ENCODE measurements at places on chromosomes 5 and 9. TPM values are rescaled to one million over a fixed set of nuclear protein-coding genes. Genes with fewer than 3 reads are reported as not detected.

GRCh38 chr5:89053547-89053946 lies 170.6 kb upstream of the MEF2C start:
- no peaks in the 10 kb centered on the region for H3K36me3 ChIP-seq
- H3K4me1 ChIP-seq = no peaks in the 10 kb centered on the region
- H3K27me3 ChIP-seq = no peaks in the 10 kb centered on the region
- no peak for DNase-seq

DNA sequence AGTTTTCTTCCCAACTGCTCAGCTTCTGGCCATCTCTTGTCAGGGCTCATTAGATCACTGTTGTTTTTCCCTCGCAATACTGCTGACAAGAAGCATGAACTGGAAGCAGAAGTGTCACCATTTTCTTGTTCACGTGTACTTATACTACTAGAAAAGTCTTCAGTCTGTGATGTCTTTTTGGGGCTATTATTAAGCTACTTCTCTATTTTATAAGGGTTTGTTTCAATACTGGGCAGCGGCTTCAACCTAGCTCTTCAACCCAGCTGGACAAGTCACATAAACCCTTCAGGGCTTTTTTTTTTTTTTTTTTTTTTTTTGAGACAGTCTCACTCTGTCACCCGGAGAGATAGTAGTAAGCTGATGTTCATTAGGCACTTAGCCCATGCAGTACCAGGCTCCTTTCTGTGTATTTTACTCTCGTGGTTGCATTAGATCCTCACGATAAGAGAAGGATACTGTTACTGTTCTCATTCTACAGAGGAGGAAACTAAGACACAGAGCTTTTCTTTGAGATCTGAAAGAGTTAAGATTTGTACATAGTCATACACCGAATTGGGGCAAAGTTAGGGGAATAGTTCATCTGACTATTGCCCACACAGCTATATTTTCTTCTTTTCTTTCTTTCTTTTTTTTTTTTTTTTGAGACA lies 20.5 kb downstream of the RAPGEF1 start:
- H3K4me3 ChIP-seq = no peak overlapping the region
- H3K27ac ChIP-seq = peak overlapping the region; percentile 20
- no peaks in the 10 kb centered on the region for H3K36me3 ChIP-seq
- no peaks in the 10 kb centered on the region for H3K27me3 ChIP-seq
- H3K4me1 ChIP-seq = no peaks in the 10 kb centered on the region

GRCh38 chr9:125241863-125242739 lies 958 bp upstream of the HSPA5 start:
- peak overlapping the region; percentile 61 for H3K4me3 ChIP-seq
- H3K36me3 ChIP-seq = no peaks in the 10 kb centered on the region
- no peaks in the 10 kb centered on the region for H3K4me1 ChIP-seq
- no peaks in the 10 kb centered on the region for H3K27me3 ChIP-seq

Gene THBS4
- total RNA-seq = 4.7 TPM

- H3K4me3 ChIP-seq = peak within 1 kb of the TSS; percentile 80
- H3K4me1 ChIP-seq = peaks cover 15% of the 10 kb centered on the region
- no peaks in the 10 kb centered on the region for H3K36me3 ChIP-seq
These were observed at the start of gene OLFML2A for GRCh38 chr9:124776954-124777648. Gene OLFML2A, plus strand, starts transcription at chr9:124777133. Its CDS starts 138 bp downstream, at chr9:124777271.

GRCh38 chr5:137604348-137605095 lies 105.4 kb upstream of the SPOCK1 start:
- no peaks in the 10 kb centered on the region for H3K36me3 ChIP-seq
- no peak for DNase-seq
- H3K27me3 ChIP-seq = no peaks in the 10 kb centered on the region
- H3K4me1 ChIP-seq = no peaks in the 10 kb centered on the region

Gene CWC27
- total RNA-seq = 28.2 TPM

DNA sequence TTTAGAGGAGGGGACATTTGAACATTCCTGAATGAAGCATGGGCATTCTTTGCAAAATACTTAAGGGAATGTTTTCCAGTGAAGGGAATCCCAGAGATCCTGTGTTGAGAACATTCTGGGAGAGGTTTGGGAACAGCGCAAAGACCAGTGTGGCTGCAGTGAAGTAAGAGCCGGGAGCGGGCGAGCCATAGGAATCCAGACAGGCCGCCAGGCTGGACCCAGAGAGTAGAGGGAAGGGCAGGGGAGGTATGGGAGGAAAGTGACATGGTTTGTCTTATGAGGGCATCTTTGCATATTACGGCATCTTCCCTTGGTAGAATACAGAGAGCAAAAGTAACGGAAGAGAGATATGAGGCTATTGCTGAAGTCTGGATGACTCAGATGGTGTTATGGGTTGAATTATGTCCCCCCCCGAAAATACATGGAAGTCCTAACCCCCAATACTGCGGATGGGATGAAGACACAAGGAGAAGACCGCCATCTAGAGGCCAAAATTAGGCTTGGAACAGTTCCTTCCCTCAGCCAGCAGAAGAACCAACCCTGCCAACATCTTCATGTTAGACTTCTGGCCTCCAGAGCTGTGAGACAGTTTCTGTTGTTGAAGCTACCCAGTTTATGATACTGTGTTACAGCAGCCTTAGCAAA lies 268.2 kb downstream of the MAST4 start:
- no peaks in the 10 kb centered on the region for H3K4me1 ChIP-seq
- no peaks in the 10 kb centered on the region for H3K36me3 ChIP-seq
- no peaks in the 10 kb centered on the region for H3K27me3 ChIP-seq
- H3K4me3 ChIP-seq = no peak overlapping the region

Gene DDX4
- not detected for total RNA-seq

DNA sequence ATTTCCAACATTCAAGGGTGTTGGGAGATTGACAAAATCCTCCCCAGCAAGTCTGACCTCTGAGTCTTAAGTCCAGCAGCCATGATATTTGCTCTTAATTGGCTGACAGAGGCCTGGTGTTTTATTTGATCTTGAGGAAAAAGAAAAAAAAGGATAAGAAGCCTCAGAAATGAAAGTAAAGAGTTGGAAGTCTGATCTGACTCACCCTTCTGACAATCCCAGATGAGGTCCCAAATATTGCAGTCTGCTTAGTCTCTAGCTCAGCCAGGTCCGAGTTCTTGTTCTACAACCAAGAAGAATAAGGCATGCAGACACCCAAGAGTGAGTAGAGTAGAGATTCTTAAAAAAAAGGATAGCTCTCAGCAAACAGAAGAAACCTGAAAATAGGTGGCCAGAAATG lies 632.5 kb upstream of the ST8SIA4 start:
- no peaks in the 10 kb centered on the region for H3K4me1 ChIP-seq
- no peak overlapping the region for H3K27ac ChIP-seq
- DNase-seq = no peak
- no peak overlapping the region for H3K4me3 ChIP-seq
- H3K36me3 ChIP-seq = no peaks in the 10 kb centered on the region

Gene LMBRD2
- total RNA-seq = 2.3 TPM

Gene C5
- total RNA-seq = 11.7 TPM

Gene PFN3
- total RNA-seq = not detected

Gene SRP19
- 40.4 TPM for total RNA-seq

Gene LHX6
- 19.5 TPM for total RNA-seq

- H3K4me1 ChIP-seq = no peaks in the 10 kb centered on the region
- no peak within 1 kb of the TSS for H3K4me3 ChIP-seq
- no peak for DNase-seq
- H3K36me3 ChIP-seq = no peaks in the 10 kb centered on the region
- no peak within 1 kb of the TSS for H3K27ac ChIP-seq
These were observed at the start of gene SPATA31E1 for GRCh38 chr9:87882627-87883026. Gene SPATA31E1, plus strand, starts transcription at chr9:87882877. Its CDS starts 15 bp downstream, at chr9:87882892.

DNA sequence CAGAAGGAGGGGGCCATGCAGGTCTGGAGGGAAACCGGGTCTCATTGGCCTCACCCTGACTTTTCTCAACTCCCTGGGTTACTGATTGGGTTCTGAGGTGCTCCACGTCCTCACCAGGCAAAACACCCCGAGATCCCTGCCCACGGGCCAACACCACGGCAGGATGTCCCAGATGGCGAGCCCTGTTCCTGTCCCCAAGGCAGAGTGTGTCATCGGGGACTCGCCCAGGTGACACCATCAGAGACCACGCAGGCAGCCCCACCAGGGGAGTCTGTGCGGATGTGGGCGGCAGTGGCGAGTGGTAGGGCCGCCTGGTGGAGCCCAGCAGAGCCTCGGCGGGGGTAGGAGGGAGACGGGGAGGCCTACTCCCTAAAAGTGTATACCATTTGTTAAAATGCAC lies 59.0 kb upstream of the UBAC1 start:
- H3K4me1 ChIP-seq = peaks cover 4% of the 10 kb centered on the region
- no peak for DNase-seq
- H3K4me3 ChIP-seq = no peak overlapping the region
- no peak overlapping the region for H3K27ac ChIP-seq
- no peaks in the 10 kb centered on the region for H3K36me3 ChIP-seq
- H3K27me3 ChIP-seq = no peaks in the 10 kb centered on the region

DNA sequence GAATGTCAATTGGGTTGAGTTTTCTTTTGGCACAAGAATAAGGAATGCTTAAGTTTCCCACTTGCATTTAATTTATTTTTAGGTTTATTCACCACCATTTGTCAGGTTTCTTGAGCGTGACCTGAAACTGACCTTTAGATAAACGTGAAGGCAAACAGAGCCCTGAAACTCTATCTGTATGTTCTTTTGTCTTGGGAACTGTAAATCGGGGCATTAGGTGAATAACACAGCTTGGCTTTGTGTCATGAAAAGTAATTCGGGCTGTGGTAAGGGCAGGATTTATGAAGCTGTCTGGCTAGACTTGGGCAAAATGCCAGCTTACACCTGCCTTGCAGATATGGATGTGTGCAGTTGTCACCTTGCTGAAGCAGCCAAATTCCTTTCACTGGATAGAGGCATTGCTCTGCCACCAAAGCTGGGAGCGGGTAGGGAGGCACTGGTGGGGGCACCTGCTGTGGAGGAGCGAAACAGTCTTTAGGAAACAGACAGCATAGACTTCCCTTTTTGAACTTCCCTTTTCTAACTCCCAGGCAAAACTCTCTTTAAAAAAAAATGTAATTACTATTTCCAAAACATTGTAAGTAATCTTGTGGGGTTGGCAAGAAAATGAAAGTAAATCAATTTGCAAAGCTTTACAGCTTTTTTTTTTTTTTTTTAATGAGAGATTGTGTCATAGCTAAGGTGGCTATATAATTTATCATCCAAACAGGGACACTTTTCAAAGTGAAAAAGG lies 545.2 kb downstream of the CSNK1G3 start:
- H3K4me3 ChIP-seq = no peak overlapping the region
- H3K4me1 ChIP-seq = no peaks in the 10 kb centered on the region
- H3K27me3 ChIP-seq = no peaks in the 10 kb centered on the region
- no peaks in the 10 kb centered on the region for H3K36me3 ChIP-seq

Gene FGF10
- 11.5 TPM for total RNA-seq

Gene TMC1
- total RNA-seq = not detected
